ENCODE measurements at places on chromosomes 4 and X.

DNA sequence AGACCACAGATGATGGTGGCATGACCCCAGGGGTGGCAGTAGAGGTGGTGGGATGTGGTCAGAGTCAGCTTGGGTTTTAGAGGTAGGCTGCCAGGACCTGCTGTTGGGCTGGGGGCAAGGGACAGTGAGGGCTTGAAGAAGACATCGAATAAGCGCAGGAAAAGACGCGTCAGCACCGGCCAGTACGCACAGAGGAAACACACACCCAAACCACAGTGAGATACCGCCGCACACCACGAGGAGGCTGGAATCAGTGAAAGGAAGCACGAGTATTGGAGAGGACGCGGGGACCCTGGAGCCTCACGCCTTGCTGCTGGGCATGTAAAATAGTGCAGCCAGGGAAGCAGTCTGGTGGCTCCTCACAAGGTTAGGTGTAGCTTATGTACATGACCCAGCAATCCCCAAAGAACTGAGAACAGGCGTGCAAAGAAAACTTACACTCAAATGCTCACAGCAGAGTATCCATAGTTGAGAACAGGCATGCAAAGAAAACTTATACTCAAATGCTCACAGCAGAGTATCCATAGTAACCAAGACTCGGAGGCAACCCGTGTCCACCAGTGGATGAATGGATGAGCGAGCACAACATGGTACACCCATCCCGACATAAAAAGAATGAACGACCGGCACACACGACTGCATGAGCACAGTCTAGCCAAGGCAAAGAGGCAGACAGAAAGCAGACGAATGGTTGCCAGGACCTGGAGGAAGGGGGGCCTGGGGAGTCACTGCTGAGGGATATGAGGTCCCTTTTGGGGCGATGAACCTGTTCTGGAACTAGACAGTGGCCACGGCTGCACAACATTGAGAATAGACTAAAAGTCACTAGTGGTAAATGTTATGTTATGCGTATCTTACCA is 13.3 kb downstream of the PDZD4 start:
- no peak for DNase-seq

DNA sequence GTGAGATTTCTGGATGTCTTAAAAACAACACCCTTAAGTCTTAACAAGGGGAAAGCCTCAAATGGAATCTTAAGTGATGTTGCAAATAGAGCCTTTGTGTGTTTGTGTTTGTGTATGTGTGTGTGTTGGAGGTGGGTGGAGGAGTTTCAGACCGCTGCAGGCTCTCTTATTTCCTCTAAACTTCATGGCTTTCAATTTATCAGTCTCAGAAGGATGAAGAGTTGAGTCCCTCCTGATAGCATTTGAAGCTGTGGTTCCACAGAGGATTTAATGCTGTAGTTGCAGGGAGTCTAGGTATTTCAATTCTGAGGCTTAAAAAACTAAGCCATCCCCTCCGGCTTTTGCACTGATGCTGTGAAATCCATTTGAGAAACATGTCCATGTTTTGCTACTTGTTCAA is 4.3 kb upstream of the AGA start:
- DNase-seq: no peak

GRCh38 chr4:76997532-76997931 is 48.0 kb downstream of the SEPTIN11 start:
- no peak for DNase-seq

GRCh38 chr4:6561173-6561516 is 13.8 kb upstream of the MAN2B2 start:
- DNase-seq: no peak

DNA sequence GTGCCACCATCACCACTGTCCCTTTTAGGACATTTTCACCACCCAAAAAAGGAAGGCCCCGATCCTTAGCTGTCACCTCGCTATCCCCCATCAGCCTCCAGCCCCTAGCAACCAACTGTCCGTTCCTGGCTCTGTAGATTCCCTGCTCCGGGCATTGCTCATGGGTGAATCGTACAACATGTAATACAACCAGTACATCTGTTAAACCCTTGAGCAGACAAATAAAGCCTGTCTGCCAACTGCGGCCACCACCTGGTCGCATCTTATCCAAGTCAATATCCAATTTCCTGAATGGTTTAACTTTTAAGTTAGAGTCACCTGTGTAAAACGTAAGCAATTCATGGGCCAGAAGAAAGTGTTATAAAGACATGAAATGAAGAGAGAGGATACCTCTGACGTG is 251.9 kb downstream of the AFAP1 start:
- DNase-seq: no peak

- DNase-seq: no peak
Observed at GRCh38 chrX:43025806-43026315, 247.9 kb upstream of the PPP1R2C start.

DNA sequence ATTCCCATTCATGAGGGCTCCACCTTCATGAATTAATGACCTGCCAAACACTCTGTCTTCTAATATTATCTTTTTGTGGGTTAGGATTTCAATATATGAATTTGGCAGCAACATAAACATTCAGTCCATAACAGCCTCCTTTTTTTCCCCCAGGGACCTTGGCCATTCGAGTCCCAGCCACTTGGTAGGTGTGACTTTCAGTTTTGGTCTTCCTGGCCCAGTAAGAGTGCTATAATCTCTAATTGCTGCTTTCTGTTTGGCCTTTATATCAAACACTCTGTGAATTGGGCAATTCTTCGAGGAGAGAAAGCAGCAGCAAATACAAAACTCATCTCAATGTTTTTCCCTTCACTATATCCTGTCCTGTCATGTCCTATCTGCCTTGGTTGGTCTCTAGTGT is 12.4 kb upstream of the RADX start:
- no peak for DNase-seq

- no peak for DNase-seq
Observed at GRCh38 chr4:123092586-123092985, 170.2 kb upstream of the NUDT6 start.

- DNase-seq: no peak
Observed at GRCh38 chr4:54780149-54780495, 122.4 kb downstream of the KIT start.

GRCh38 chr4:76270244-76271175 is 19.0 kb downstream of the FAM47E start:
- DNase-seq: no peak

DNA sequence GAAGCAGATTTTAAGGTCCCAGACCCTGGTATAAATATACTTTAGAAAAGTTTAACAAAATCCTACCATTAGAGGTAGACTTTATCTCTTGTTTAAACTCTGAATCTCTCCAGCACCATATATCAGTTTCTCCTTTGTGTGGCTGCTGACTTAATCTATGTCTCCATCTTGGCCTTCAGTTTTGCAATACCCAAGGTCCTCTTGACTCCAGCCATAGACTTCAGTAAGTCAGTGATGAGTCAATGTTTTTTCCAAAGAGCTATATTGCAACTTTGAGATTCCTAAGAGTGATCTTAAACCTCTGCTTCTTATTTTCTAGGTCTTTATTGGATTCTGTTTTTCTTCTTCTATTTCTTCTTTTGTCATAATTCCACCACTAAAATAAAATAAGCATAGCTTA is 50.8 kb upstream of the ADGRL3 start:
- no peak for DNase-seq

DNA sequence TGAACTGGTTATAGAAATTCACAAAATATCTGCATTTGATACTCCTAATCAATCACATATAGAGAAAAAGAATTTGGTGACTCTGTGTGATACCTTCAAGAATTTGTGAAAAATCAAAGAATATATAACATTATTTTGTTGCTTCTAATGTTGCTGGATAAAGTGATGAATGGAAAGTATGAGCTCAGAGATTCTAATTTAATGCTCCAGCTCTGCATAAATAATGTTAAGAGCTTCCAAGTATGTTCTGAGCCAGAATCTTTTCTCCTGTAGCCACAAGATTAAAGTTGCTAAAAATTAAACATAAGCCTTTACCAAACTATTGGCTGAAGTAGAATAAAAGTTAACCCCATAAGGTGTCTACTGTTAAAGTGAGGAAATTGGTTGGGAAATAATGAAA is 294.7 kb upstream of the CT83 start:
- DNase-seq: no peak

DNA sequence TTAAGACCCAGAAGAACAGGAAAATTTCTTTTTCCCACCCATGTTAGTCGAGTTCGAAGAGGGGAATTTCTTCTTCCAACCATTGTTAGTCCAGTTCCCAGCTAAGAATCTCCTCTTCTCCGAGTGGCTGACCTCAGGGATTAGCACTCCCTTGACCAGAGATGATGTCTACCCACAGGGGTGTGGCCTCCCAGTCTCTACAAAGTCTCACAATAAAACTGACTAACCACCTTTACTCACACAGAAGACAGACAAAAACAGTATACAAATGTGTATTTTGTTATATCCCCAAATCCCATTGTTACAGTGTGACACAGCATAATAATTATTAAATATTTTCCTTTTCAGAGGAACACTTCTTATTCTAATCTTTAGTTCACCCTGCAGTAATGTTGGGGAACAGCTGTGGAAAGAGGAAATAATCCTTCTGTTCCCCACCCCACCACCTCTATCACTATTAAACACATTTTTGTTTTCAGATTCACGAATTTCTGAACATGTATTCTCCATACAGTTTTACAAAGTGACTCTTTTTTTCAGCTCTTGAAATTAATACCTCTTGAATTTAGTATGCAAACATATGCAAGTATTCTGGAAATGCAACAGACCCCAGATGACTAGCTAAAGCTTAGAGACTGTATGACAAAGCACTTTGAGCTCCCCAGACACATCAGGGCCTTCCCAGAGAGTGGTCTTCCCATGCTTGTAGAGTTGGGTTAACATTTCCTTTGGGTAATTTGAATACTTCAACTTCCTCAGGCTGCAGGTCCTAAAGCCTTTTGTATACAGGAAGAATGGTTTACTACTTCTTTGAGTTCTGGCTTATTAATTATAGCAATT is 62.5 kb upstream of the NFKB1 start:
- DNase-seq: no peak

DNA sequence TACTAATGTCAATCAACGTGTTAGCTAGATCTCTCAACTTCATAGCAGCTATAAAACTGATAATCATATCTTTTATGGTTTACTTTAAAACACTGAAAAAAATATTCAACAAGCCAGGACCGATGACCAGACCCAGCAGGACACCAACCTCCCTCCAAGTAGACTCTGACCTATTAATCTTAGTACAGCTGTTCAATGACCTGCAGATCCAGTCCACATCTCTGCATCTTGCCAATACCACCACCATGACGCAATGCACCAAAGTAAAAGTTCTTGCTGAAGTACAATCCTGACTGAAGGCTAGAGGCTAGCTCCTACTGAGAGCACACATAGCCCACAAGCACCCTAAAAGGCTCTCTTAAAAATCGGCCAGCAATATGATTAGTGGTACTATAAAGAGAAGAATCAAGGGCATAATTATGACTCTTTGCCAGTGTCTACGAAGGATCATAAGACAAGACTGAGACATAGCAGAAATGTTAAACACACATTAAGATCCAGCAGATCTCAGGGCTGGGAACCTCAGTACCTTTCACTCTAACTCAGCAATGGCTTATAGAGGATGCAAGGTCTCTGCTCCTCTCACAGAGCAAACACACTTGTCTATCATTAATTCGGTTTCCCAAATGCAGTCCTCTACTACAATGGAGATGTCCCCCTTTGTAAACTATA is 7.6 kb downstream of the MED14 start:
- DNase-seq: no peak

- no peak for DNase-seq
Observed at GRCh38 chrX:115029869-115030570, 12.6 kb upstream of the IL13RA2 start.

DNA sequence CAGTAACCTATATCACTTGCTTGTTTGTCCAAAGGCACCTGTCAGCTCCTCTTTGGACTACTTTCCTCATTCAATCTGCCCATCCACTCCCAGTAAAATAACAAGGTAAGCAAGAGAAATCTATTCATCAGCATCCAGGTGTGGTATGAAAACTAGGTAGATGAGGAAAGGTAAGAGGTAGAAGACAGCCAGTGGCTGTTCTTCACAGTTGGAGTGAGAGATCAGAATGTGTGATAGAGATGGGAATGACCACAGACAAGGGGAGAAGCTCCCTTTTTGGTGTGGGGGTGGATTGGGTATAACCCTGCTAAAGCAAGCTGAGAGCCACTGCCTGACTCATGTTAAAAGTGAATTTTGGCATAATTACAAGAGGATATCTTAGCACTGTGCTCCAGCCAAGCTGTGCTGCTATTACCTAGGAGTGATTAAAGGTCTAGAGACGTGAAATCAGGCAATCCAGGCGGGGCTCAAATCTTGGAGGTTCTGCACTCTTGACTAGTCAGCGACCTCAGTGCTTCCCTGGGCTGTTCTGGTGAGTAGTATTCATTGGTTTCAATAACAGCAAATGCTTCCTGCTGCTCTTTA is 28.1 kb upstream of the RASL11B start:
- DNase-seq: no peak

DNA sequence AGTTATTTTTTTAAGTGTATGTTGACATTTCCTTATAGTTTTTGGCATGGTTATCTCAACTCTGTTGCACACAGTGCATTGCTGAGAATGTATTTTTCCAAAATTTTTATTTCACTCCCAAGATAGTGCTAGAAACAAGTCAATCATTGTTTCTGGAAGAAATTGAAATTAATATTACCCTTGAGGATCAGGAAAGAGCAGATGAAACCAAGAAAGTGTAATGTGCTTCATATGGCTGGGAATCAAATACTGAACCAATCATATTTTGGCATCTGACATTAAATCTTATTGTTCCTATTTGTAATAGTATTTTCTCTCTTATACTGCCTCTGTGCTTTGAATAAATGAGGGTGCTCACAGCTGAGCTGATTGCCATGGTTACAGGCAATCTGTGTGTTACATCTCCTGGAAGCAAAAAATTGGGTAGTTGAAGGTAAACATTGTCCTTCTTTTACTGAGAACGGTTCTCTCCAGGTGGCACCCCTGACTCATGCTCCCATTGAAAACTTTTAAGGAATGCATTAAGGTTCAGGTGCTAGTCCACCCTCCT is 358.2 kb upstream of the NR3C2 start:
- DNase-seq: no peak

DNA sequence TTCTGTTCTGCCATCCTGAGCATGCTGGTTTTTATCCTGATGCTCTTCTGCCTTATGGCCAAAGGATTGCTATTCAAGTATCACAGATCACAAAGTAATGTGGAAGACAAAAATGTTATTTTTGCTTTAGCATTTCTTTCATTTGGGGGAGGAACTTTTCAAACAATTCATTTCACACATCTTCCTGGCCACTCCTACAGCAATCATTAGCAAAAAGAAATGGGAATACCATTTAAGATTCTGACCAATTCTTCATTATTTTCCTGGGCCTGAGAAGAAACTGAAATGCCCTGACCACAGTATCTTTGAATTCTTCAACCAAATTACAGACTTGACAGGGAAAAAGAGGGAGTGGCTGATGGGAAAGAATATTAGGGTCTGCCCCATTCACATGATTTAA is 38.0 kb upstream of the GRID2 start:
- no peak for DNase-seq

- DNase-seq: no peak
Observed at GRCh38 chr4:2832981-2833670, 10.5 kb upstream of the ADD1 start.

Measured in stimulated activated CD8-positive, alpha-beta memory T cell treated with anti-CD3 and anti-CD28 coated beads, Interleukin-4, amount 100 ng/mL, for 1 hour (primary cell).